ENCODE measurements at places on chromosomes 3 and 15. TPM values are rescaled to one million over a fixed set of nuclear protein-coding genes. Genes with fewer than 3 reads are reported as not detected.

- DNase-seq, result no peak
Measured at GRCh38 chr3:12439161-12439940, 44.9 kb upstream of the TSEN2 start.

GRCh38 chr3:72427624-72428023 lies 420.6 kb downstream of the SHQ1 start:
- no peak for DNase-seq

- peak; percentile 38 for DNase-seq
Measured at GRCh38 chr3:44114142-44114541, 127.5 kb upstream of the TOPAZ1 start.

GRCh38 chr3:173397161-173398110 lies at the start of gene NLGN1:
NLGN1 (plus strand) TSS chr3:173397744.
- DNase-seq, result peak; percentile 67

DNA sequence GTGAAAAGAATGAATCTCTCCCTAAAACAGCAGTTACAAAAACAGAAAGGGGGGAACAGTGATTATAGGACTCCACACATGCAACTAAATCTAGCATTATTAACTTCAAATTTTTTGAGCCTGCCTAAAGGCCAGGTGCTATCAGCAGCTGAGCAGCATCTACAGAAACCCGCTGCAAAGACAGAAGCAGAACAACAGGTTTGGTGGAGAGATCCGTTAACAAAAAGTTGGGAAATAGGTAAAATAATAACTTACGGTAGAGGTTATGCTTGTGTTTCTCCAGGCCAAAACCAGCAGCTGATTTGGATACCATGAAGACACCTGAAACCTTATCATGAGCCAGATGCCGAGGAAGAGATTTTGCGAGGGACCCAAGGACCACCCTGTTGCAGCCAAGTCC lies 201.6 kb upstream of the UBE3A start:
- no peak for DNase-seq

DNA sequence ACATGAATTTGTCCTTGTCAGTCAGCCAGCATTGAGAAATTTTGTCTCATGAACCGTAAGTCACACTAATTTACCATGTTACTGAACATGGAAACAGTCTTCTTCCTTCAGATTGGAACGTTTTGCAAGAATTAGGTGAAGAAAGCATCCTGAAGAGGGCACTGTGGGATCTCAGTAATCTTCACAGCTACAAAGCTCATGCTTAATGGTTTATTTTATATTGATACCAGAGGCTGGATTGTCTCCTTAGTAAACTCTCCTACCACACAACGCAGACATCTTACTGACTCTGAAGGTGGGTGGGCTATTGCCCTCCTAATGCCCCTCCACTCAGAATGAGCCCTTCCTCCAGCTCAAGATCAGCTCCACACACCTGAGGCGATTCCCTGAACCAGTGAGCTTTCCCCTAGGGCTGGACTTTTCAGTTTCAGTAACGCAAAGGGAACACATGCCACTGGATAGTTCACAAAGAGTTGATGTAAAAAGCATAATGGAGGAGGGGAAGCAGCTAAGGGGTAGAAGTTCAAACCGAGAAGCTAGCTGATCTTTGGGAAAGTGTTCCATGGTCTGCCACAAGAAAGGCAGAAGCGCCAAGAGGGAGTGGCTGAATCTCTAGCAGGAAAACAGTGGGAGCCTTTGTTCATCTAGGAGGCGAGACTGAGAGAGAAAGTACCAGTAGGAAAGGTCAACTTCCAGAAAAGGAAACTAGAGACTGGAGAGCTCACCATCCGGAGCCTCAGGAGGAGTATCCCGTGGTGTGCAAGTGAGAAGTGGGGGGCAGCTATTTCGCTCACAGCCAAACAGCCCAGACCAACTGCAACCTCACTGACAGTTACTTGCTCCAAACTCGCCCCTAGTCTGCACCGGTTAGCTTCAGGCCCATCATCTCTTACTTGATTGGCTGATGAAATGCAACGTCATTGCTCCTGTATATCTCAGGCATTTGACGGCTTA lies at the start of gene SLC9C1:
SLC9C1 (minus strand) TSS at position 849 of the 954 bp plus-strand sequence. CDS start 7,425 bp downstream, outside the sequence.
- DNase-seq, result peak; percentile 77

GRCh38 chr3:178677961-178678360 lies 141.7 kb downstream of the KCNMB2 start:
- DNase-seq, result no peak

Gene CACNA2D2
- total RNA-seq, result 1.8 TPM

Gene EIF4E3
- total RNA-seq, result 22.6 TPM

Gene CYP19A1
- total RNA-seq, result 0.46 TPM

Data from mucosa of gallbladder (tissue), 1 donor.